ENCODE measurements at places on chromosomes 1 and 21. TPM values are rescaled to one million over a fixed set of nuclear protein-coding genes. Genes with fewer than 3 reads are reported as not detected.

SAMD11 gene
- total RNA-seq: 2.9 TPM

GRCh38 chr1:84541679-84542078 lies 32.6 kb downstream of the CTBS start:
- H3K27me3 ChIP-seq: no peaks in the 10 kb centered on the region
- DNase-seq: no peak
- H3K4me3 ChIP-seq: no peak overlapping the region
- no peaks in the 10 kb centered on the region for H3K4me1 ChIP-seq

GRCh38 chr1:18701183-18701582 lies 70.5 kb downstream of the PAX7 start:
- H3K27ac ChIP-seq: no peak overlapping the region
- H3K4me1 ChIP-seq: no peaks in the 10 kb centered on the region
- H3K27me3 ChIP-seq: no peaks in the 10 kb centered on the region

DNA sequence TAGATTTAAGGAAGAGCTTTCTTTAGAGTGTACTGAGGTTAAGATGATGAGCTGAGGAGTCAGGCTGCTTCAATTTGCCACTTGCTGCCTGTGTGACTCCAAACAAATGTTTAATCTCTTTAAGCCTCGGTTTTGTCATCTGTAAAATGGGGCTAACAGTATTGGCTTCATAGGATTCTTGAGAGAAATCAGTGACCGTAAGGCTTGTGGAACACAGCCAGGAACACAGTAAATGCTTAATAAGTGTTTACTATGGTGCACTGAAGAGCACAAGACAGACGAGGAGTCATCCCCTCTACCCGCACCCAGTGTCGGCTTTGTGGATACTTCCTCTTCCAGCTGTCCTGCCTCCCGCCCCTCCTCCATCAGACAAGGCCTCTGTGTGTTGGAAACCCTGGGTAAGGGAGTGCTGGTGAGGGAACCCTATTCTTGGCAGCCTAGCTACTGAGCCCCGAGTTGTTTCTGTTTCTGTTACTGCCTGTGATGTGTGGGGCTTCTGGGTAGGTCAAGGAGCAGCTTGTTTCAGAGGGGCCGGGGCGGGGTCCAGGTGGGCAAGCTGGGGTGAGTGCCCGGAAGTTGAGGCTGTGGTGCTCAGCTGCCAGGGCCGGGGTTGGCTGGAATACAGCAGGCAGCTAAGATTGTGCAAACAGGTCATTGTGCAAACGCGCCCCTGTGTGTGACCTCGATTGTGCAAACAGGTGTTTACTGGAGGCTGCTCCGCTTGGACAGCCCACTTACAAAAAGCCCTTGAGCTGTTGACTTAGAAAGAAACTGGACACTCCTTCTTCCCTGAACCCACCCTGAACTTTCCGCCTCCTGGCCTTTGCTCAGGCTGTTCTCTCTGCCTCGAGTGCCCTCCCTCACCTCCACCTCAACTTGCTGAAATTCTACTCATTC lies 4.0 kb upstream of the CSF3R start:
- peak; percentile 84 for DNase-seq
- H3K27ac ChIP-seq: peak overlapping the region; percentile 86
- no peak overlapping the region for H3K4me3 ChIP-seq
- H3K4me1 ChIP-seq: no peaks in the 10 kb centered on the region
- H3K27me3 ChIP-seq: no peaks in the 10 kb centered on the region

GRCh38 chr1:80534606-80535360 lies 1266.0 kb upstream of the ADGRL2 start:
- peaks cover 4% of the 10 kb centered on the region for H3K4me1 ChIP-seq
- H3K4me3 ChIP-seq: no peak overlapping the region

GRCh38 chr1:3314491-3315381 lies 139.7 kb upstream of the ARHGEF16 start:
- no peak overlapping the region for H3K27ac ChIP-seq
- H3K27me3 ChIP-seq: no peaks in the 10 kb centered on the region
- H3K4me1 ChIP-seq: peaks cover 13% of the 10 kb centered on the region

Measured in breast epithelium (tissue), 4 donors.